Posterior vena cava (tissue), 2 donors: ENCODE measurements at places on chromosomes 6 and 20. TPM values are rescaled to one million over a fixed set of nuclear protein-coding genes. Genes with fewer than 3 reads are reported as not detected.

DNA sequence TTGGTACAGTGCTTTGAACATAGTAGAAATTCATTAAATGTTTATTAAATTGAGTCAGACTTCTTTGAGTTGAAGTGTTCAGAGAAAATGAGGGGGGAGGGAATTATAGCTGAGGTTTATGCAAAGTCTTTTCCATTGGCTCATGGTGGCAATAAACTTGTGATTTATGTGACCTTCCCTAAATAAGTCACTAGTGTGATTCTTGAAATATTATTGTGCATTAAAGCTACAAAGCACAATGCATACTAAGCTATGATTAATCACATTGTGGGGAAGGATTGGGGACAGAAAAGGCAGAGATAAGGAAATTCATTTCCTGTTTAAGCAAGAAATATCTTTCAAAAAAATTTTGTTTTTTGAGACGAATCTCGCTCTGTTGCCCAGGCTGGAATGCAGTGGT is 877.5 kb downstream of the TFAP2A start:
- DNase-seq = no peak

GRCh38 chr6:105994591-105995390 is 91.3 kb upstream of the PRDM1 start:
- DNase-seq = peak; percentile 92

- no peak for DNase-seq
These were observed 63.9 kb downstream of the PTPN1 start for GRCh38 chr20:50574108-50574507.

OPRM1 gene
- total RNA-seq = not detected

SLC18B1 gene
- total RNA-seq = 6.7 TPM
